ENCODE measurements at places on chromosomes 7 and 10.
A peak's percentile ranks its signal among the peaks of the same experiment; 100 is the strongest.

- DNase-seq: peak; percentile 39
Observed at GRCh38 chr10:132684164-132684891, 101.6 kb downstream of the NKX6-2 start.

DNA sequence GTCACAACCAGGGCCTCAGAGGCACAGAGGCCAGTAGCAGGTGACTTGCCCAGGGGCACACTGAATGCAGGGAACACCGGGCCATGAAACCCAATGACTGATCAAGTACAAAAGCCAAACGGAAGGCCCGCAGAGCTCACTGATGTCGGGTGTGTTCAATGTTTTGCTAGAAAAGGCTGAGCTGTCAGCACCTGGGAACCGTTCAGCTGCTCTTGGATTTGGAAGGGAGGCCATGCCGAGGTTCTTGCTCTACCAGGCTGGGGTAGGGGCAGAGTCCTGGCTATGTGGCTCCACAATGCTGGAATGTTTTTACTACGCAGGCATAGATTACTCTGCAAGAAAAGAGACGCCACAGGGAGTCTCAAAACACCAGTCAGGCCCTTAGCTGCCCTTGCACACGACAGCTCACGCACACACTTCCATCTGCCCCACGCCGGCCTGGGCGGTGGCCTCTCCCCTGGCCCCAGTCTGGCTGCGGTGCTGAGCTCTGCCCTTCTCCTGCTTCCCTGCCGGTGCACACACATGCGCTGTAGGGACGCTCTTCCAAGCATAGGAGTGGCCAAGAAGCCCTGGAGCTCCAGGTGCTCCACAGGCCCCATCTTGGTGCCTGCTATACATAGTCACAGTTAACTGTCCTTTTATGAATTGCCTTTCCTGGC is 79.9 kb downstream of the ZRANB1 start:
- DNase-seq: no peak

- DNase-seq: no peak
Observed at GRCh38 chr7:28354601-28355402, 57.5 kb upstream of the CREB5 start.

DNA sequence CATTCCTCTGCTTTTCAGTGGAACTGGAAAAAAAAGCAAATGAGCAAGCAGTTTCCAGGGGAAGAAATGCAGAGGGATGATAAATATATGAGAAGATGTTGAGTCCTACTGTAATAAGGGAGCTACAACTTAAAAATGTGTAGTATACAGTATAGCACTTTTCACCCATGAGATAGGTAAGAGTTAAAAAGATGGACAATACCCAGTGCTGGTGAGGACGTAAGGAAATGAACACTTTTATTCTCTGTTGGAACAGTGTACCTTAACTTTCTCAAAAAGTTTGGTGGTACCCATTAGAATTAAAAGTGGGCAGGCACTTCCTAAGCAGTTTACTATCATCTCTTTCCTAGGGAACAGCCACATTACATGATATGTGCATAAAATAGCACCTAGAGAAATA is 2.7 kb upstream of the FAM170B start:
- DNase-seq: no peak

- DNase-seq: no peak
Observed at GRCh38 chr7:30224511-30225062, 59.8 kb upstream of the ZNRF2 start.

GRCh38 chr10:34567659-34568253 is 247.3 kb downstream of the PARD3 start:
- DNase-seq: no peak

GRCh38 chr7:91416155-91416865 is 152.1 kb downstream of the FZD1 start:
- DNase-seq: no peak

DNA sequence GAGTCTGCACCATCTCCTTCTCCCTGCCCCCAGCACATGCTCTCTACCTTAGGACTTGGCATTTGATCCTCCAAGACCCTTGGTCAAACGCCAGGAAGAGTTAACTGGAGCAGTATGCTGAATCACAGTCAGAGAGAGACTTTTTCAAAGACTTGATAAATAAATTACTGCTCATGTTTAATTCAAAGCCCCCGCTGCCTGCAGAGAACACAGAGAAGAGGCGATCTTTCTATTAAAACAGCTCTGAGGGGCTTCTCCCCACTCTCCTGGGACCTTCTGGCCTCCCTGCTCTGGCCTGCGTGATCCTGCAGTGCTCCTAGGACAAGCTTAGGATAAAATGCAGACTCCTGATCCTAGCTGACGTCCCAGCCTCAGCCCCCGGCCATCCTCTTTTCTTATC is 47.8 kb downstream of the NPTX2 start:
- no peak for DNase-seq

DNA sequence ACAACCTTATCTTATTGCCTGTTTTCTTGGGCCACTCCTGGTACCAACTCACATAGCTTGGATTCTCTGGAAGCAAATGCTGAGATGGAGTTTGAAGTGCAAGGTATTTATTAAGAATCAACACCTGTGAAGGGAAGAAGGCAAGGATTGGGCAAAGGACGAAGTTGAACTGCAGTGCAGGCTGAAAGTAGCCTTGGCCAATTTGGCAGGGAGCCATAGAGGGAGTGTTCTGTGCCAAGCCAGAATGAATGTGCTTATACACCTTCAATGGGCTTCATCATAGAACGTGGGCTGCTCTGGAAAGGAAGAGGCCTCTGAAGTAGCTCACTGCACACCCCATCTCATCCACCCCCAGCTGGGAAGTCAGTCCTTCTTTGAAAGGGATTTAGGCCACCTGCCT is 79.8 kb upstream of the IFRD1 start:
- DNase-seq: no peak

DNA sequence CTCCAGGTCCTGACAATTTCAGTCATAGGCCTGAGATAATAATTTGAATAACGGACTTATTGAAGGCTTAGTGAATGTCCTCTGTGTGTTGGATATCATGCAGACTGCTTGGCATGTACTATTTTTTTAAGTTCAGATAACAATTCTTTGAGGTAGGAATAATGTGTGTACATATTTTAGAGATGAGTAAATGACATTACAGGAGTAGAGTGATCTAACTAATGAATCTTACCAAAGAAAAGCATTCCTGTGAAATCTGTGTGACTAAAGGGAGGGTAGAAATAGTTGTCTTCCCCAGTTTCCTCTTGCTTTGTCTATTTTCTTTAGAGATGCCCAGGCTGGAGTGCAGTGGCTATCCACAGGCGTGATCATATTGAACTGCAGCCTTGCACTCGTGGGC is 391.8 kb upstream of the ETV1 start:
- no peak for DNase-seq

- DNase-seq: no peak
Observed at GRCh38 chr7:37482505-37482904, 33.8 kb upstream of the ELMO1 start.

DNA sequence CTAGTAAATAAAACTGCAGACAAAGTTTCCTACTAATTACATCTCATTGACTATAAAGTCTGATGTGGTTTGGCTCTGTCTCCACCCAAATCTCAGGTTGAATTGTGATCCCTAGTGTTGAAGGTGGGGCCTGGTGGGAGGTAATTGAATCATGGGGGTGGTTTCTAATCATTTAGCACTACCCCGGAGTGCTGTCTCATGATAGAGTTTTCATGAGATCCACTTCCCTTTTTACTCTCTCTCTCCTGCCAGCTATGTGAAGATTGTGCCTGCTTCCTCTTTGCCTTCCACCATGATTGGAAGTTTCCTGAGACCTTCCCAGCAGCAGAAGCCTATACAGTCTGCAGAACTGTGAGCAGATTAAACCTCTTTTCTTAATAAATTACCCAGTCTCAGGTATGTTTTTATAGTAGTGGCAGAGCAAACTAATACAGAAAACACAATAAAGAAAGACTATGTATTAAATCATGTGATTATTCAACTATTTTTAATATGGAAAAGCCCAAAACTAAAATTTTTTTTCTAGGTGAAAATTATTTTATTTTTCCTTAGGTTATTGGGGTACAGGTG is 232.1 kb downstream of the FZD1 start:
- no peak for DNase-seq

DNA sequence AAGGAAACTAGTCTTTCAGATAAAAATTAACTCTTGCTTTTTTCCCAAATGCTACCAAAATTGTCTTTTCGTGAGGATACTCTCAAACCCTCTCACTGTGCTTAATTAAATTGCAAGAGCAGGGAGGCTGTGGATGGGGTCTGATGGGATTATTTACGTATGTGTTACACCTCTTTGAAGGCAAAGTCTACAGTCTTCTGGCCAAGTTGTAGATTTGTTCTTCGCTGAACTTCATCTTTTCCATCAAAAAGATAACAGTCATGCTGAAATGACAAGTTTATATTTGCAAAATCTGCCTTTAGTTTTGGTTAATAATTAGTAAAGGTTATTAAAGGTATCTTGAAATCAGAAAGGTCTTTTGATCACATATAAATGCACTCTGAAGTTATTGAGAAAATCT is 22.7 kb downstream of the A1CF start:
- DNase-seq: no peak

DNA sequence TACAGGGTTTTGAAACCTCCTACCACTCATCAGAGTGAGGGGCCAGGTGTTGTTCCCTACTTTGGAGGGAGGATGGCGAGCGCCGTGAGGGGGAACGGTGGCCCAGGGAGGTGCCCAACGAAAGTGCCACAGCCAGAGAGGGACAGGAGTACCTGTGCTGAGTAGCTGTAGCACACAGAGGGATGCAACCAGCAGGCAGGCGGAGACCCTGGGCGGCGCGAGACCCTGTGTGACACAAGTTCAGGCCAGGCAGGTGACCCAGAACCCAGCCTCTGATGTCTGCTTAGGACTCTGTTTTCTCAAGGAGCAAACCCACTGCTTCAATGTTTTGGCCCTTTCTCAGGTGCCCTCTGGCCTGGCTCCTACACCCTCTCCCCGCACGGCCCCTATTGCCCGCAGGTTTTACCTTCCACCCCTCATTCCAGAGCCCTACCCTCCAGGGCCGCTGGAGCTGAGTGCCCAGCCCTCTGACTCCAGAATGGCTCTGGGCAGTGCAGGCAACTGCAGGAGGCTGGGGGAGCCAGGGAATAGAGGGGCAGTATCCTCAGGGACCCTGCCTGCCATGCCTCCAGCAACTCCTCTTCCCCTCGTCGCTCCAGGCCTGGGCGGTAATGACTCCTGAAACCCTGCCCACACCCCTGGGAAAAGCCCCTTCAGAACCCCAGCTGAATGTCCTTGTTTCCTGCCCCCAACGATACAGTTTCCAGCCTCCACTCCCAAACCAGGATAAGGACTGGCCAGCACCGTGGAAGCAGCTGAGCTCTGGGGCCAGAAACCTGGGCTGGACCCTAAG is 164.1 kb upstream of the RHEB start:
- no peak for DNase-seq

DNA sequence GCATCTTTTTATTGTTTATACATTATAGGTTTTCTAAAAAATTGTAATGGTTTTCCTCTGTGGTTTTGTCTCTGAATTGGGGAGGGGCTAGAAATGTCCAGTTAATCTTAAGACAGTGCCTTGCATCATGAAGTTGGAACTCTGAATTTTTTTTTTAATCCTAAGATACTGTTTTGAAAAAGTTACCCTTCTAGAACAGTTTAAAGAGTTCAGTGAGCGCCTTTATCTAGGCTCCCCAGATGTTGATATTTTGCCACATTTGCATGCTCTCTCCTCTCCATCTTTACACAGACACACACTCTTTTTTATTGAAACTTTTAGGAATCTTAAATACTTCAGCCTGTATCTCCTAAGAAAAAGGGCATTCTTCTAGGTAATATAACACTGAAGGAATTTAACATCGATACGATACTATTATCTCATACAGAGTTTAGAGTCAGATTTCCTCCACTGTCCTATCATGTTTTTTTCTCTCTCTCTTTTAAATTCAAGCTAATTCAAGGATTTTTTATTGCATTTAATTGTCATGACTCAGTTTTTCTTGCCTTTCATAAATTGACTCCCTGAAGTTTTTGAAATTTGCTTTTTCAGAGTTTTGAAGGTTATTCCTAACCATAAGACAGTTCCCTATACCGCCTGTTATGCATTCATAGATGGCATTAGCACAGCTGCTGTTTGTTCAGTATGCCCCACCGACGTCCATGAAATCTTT is 31.5 kb downstream of the PRKAR2B start:
- DNase-seq: no peak

DNA sequence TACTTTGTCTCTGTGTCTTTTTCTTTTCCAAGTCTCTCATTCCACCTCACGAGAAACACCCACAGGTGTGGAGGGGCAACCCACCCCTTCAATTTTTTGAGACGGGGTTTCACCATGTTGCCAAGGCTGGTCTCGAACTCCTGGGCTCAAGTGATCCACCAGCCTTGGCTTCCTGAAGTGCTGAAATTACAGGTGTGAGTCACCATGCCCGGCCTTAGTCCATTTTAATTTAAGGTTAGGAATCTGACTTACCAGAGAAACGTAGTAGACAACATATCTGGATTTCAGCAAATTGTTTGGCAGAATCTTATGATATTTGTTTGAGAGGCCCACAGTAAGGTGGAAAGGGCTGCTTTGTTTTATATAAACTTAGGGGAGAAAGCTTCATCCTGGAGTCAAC is 3.2 kb upstream of the NFKB2 start:
- DNase-seq: no peak

- no peak for DNase-seq
Observed at GRCh38 chr10:63236113-63236935, 103.2 kb downstream of the NRBF2 start.

DNA sequence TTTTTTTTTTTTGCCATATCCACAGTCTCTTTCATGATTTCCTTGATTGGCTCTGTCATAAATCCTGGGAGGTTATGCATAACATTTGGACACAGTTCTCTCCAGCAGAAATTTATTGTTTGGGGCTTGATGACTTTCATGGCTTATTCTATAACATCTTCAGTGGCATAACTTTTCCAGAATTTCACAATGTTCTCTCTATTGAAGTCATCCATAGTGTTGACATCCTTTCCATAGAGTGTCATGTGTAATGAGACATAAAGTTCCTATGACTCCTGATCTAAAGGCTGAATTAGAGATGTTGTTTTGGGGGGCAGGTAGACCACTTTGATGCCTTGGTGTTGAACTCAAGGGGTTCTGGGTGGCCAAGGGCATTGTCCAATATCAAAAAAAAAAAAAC is 36.7 kb upstream of the STK17A start:
- DNase-seq: no peak

GRCh38 chr10:30435073-30435422 is 1.1 kb downstream of the MAP3K8 start:
- no peak for DNase-seq

GRCh38 chr10:67819768-67820204 is 18.2 kb downstream of the DNAJC12 start:
- DNase-seq: no peak

DNA sequence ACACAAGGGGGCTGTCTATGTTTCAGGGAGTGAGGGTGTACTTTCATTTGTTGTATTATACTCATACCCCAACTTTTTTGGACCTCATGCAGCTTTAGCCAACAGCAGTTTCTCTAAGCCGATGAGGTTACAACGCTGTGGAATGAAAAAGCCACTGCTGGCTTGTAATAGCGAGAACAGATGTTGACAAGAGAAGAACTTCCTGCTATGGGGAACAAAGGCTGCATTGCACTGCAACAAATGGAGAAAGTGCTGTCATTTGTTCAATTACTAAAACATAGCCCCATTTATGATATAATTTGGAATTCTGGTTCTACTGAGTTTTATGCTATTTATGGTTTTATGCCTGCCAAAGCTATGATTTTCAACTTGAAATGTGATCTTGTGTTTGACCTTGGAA is 104.2 kb upstream of the TMEM72 start:
- no peak for DNase-seq

All from activated CD4-positive, CD25-positive, alpha-beta regulatory T cell treated with anti-CD3 and anti-CD28 coated beads, Interleukin-2, amount 50 U/mL, for 72 hours (primary cell).